ENCODE measurements at places on chromosomes 13 and 19.

DNA sequence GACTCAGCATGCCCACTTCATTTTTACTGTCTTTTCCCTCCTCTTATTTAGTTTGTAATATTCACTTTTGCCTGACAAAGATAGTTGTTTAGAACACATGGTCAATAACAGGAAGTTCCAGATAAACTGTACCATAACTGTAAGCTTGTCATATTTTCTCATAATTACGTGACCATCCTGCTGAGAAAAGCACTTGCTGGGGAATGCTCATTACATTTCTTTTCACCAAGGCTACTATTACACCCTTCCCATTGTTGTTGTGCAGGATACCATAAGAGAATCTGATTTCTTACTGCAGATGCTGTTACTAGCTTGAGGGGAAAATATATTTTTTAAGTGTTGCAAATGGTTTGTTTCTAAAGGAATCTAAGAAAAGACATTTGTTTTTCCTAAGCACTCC is 111.7 kb upstream of the SLITRK6 start:
- DNase-seq: no peak

- DNase-seq: no peak
These were observed 53.8 kb downstream of the ZDHHC20 start for GRCh38 chr13:21405309-21405708.

DNA sequence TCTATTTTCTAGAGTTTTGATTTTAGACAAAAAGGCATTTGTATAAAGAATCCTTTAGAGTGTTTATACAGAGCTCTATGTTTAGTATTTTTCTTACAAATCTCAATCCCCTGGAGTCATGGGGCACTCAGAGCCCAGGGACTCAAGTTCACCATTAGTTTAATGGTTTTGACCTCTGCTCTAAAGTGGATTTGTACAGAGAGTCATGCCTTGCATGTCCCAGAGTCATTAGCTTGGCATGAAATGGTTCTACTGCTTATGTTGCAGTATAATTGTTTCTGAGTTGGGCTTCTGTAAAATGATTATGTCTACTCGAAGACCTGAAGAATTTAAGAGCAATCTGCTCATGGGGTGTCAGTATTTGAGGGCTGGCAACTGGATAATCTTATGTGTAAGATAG is 406.2 kb downstream of the DLEU7 start:
- no peak for DNase-seq

- DNase-seq: peak; percentile 61
These were observed 4.7 kb downstream of the SERTAD1 start for GRCh38 chr19:40420766-40421765.

DNA sequence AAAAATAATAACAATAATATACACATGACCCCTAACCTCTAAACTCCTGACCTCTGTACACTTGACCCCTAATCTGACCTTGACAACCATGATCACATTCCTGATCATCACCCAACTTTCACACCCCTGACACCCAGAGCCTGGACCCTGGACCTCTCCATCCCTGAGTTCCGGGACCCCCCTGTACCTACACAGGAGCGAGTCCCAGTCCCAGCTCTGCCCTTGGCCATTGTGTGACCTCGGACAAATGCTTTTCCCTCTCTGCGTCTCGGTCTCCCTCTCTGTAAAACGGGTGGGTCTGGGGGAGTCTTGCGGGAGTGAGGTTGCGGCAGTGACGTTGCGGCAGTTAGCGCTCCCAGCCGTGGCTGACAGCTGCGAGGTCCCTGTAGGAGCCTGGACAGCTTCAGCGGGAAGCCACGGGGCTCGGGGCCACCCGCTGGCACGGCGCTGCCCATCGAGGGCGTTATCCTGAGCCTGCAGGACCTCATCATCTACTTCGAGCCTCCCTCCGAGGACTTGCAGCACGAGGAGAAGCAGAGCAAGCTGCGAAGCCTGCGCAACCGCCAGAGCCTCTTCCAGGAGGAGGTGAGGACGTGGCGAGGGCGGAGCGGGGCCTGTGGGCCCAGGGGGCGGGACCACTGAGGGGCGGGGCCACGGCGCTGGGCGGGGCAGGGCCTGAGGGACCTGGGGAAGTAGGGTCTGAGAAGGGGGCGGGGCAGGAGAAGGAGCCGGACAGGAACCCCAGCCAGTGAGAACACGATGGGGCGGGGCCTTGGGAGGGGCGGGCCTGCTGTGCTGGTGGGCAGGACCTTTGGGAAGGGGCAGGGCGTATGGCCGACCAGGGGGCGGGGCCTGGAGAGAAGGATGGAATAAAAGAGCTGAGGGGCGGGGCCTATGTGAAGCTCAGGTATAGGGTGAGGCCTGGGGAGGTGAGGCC is 19.2 kb downstream of the RYR1 start:
- no peak for DNase-seq

DNA sequence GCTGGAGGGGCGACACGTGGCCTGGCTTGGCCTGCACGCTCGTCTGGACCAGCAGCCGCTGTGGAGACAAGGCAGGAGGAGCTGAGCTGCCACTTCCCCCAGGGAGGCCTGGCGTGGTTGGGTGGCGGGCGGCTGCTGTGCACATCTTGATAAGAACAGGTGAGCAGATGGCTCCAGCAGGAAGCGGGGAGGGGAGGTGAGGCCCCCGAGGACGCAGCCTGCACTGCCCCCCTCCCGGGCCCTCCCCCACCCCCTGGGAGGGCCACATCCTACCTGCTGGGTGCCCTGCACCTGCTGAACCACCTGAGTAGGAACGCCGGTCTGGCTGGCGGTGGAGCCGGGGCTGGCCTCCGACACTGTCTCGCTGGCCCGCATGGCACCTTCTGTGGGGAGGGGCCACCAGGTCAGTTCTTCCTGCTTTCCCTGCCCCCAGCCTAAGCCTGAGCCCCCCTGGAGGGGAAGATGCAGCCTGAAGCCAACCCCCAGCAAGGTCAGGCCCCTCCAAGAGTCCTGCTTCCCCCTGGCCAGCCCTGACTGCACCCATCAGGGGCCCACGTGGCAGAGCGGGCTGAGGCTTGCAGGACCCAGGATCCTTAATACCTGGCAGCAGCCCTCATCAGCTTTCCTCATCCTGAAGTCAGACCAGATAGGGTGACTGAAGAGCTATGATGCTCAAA is 22.8 kb downstream of the RFX1 start:
- DNase-seq: no peak
